ENCODE measurements at places on chromosomes 5 and 9.
A peak's percentile ranks its signal among the peaks of the same experiment; 100 is the strongest.

- no peak for DNase-seq
These were observed 84.1 kb upstream of the SPATA31D4 start for GRCh38 chr9:81844131-81844567.

DNA sequence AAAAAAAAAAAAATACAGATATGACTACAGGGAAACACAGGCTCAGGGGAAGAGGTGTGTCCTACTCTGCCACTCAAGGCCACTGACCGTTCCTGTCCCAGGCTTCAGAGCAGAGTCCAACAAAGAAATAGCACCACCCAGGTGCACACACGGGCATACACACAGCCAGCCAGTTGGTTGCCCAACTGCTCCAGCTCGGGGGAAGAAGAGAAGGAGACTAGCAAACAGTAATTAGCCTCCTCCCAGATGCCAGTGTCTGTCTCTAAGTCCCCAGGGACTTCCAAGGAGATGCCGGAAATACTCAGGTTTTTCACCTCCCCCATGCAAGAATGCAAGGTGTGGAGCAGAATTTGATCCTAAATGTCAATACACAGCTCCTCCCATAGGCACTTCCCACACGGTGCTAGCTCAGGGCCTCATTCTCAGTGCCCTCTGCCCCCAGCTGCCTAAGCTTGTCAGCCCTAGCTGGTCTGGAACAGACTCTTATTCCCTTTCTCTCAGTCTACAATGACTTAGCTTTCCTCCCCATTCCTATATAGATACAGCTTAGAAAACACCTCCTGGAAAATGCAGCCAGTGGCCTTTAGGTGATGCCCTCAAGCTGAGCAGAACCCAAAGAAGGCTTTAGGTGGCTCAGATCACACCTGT, 1.7 kb downstream of the MYORG start:
- no peak for DNase-seq

DNA sequence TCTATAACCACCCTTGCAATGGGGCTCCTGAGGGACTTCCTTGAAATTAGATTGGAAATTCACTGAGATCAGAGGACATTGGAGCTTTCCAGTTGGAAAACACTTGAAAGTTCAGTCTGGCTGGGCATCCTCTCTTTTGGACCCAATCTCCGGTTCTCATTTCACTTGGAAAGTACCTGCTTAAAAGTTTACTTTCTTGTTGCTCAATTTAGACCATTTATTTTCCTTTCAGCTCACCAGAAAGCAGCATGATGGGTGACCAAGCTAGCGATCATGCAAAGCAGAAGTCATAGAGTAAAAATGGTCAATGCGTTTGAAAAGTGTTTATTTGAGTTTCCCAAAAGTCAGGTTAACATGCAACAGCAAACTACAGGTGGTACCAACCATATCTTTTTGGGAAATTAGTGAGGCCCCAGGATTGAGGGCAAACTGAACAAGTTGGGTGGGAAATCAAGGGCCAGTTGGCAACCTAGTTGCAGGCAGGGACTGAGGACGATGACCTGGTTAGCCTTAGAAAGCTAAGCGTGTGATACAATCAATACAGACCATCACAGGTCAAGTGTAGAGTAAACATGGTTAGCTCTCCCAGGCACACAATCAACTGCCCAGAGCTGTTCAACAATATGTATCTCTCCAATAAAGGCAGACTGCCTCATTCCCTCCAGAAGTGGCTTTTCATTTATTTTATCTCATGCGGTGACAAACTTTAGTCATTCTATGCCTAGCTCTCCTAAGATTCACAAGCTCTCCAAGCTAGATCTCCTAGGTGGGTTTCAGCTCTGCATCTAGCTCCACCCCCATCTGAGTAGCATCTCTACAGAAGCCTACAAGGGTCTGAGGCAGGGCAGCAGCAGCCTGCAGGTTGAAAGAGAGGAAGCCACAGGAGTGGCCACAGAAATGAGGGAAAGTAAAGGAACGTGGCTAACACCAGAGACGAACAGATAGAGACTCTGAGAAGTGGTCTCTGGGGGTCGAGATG, 136.9 kb downstream of the UGCG start:
- no peak for DNase-seq

GRCh38 chr9:129881547-129882324, 46.5 kb downstream of the USP20 start:
- no peak for DNase-seq

- DNase-seq: no peak
These were observed 530.4 kb upstream of the CDH9 start for GRCh38 chr5:27568811-27569210.

DNA sequence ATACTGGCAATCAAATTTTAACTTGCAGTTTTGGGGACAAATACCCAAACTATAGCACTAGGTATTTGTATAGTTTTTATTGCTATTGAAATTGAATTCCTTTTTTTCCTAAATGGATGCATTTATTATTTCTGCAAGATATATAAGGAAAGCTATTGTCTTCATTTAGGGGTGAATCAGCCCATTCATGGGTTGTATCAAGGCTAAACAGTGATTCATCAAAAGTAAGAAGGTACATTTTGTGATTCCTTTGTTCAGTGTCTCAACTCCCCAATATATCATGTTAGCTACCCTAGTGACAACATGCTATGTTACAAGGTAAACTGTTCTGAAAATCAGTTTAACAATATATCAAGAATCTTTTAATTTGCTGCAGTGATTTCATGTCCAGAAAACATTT, 185.7 kb downstream of the PLK2 start:
- no peak for DNase-seq

- no peak for DNase-seq
These were observed 342.5 kb upstream of the ACTBL2 start for GRCh38 chr5:57825031-57825686.

GRCh38 chr5:79495311-79495710, 18.6 kb downstream of the HOMER1 start:
- DNase-seq: no peak

GRCh38 chr5:2631758-2632157, 119.7 kb downstream of the IRX2 start:
- no peak for DNase-seq

- DNase-seq: no peak
These were observed 1178.6 kb upstream of the CDH10 start for GRCh38 chr5:25823330-25823873.

- no peak for DNase-seq
These were observed 45.9 kb upstream of the GADD45G start for GRCh38 chr9:89558948-89559347.

GRCh38 chr5:178310130-178310865, 77.7 kb upstream of the PHYKPL start:
- DNase-seq: no peak

DNA sequence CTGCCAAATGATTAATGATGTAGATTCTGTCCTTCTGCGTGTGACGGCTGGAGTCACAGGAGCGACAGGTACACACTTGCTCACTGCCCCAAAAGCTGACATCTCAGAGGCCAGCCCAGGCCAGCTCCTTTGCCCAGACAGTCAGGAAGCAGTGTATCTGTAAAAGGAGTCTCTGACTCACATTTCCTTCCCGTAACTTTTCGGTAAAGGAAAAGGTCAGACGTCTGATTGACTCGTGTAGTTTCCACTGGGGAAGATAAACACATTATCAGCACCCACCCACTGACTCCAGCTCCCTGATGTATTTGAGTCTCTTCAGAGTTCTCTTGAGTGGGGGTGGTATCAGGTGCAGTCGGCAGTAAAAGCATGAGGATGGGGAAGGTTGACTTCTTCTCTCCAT, 64.4 kb upstream of the WWC1 start:
- DNase-seq: no peak

- no peak for DNase-seq
These were observed 44.9 kb downstream of the DYNC2I2 start for GRCh38 chr9:128611600-128612394.

DNA sequence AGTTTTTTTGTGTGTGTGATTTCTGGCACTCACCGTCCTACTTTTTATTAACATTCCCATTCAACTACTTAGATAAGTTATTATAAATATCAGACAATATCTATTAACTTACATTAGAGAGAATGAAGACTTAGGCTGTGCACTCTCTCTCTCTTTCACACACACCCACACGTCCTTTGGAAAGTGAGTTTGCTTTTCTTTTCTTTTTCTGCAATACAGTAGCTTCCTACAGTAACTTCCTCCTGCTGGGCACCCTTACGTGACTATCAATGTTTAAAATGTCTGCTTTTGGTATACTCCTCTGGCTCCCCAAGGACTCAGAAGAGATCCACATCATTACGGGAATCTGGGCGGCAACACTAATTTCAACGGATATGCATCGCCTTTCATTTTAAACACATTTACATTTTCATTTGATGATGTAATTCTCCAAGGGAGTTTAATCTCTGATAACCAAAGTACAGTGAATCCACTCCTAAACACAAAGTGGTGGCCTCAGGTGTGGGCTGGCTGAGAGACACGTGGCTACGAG, 179.5 kb downstream of the MAPKAP1 start:
- DNase-seq: no peak

- DNase-seq: no peak
These were observed 66.6 kb upstream of the IFNK start for GRCh38 chr9:27457445-27457844.

DNA sequence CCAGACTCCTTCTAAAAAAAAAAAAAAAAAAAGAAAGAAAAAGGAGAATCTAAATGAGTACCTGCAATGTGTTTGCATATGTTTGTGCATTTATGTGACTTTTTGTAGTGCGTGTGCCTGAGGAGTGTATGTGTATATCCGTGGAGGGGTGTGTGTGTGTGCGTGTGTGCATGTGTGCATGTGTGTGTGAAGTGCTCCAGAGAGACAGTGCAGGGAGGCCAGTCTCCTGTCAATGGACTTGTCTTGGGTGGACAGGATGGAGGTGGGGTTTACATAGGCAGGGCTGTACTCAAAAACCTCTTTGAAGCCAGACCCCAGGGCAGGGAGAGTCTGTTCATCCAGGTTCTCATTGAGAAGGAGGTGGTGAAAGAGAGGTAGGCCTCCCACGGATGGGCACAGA, 87.1 kb upstream of the MVB12B start:
- no peak for DNase-seq

GRCh38 chr9:114592356-114592755, 4.8 kb downstream of the ATP6V1G1 start:
- DNase-seq: peak; percentile 33

Data from stimulated activated naive B cell treated with anti-CD40 and anti-IgM and Interleukin-4, amounts not matched to agents 10 μg/mL and 1 μg/mL and 100 μg/mL, for 72 hours (primary cell).